NCI-H226 (cell line): ENCODE measurements at places on chromosomes 3 and 15.

DNA sequence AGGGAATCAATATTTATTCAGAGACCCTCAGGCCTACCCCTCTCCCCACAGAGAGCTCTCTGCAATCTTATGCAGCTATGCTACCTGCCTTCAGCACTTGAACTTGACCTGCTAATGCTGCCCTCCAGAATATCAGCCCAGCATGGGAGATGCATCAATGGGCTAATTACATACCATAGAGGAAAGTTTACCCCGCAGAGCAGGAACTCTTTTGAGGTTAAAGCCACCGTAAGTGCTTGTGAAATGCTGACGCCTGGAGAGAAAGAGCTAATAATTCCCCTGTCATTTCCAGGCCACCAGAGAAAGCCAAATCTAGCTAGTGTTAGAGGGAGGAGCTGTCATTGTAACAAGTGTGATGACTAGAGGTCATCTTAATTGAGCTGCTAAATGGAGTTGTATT is 127.5 kb downstream of the CHST2 start:
- DNase-seq, result no peak

GRCh38 chr3:96813134-96813819 is 1.1 kb upstream of the EPHA6 start:
- peak; percentile 86 for DNase-seq

DNA sequence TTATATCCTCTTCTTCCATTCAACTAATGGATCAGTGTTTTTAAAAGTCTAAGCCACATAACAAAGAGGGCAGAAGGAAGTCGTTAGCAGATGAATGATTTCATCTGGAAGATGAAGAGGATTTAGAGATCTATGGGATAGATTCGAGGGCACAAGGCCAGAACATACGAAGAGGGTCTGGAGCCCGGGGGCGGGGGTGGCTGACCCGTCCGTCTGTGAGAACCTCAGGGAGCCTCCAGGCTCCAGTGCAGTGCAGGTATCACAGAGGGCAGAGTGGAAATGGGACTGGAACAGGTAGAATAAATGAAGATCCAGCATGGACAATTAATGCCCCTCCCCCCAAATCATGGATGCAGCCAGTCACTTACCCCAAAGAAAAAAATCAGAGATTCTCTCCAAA is 1.5 kb upstream of the GOLGA8B start:
- no peak for DNase-seq

DNA sequence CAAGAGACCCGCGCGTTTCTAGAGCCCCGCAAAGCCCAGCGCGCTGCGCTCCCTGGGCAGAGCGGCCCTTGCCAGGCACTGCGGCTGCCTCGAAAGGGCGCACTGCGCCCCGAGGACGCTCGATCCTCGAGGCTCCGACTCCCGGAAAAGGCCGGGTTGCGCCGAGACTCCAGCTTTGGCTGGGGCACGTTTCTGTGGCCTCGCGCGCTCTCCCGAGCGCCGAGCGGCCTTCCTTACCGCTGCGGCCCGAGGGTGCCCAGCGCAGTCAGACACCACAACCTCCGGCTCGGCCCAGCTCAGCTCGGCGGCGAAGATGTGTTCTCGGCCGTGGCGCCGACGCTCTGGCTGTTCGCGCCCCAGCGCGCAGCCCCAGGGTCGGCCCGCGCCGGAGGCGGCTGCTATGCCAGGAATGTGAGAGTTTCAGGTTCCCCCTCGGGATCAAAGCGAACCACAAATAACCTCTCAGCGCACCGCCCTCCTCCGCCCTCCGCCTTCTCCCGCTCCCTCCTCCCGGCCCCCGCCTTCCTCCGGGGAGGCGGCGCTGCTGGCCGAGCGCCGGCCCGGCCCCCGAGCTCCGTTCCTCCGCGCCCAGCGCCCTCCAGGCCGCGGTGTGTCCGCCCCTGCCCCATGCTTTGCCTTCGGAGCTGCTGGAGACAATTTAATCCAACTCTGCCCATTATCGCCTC is at the start of gene AMOTL2:
Gene AMOTL2, minus strand, starts transcription at position 343 of the 686 bp plus-strand sequence. CDS start 3,014 bp downstream, outside the sequence.
- DNase-seq, result peak; percentile 83

- DNase-seq, result no peak
These were observed 2.1 kb downstream of the GHRL start for GRCh38 chr3:10290481-10291176.

DNA sequence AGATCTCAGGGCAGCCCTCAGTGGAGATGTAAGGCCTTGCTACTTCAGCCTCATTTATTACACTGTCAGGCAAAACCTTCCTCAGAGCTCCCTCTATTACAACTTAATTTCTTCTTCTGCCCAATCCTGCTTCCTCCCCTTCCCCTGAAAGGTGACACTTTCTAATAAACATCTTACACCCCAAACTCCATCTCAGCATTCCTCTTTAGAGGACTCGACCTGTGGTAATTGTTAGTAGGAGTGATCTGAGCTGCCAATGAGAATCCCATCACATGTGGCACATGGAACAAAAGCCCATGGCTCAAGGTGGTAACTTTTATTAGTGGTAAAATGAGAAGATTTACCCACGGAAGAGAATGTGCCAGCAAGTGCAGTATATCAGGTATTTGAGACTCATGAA is 29.8 kb downstream of the DTWD1 start:
- no peak for DNase-seq

- no peak for DNase-seq
These were observed 248.1 kb downstream of the KLF13 start for GRCh38 chr15:31574766-31575165.
